Osteoblast (primary cell): ENCODE measurements at places on chromosomes 2 and 18. TPM values are rescaled to one million over a fixed set of nuclear protein-coding genes. Genes with fewer than 3 reads are reported as not detected.

DNA sequence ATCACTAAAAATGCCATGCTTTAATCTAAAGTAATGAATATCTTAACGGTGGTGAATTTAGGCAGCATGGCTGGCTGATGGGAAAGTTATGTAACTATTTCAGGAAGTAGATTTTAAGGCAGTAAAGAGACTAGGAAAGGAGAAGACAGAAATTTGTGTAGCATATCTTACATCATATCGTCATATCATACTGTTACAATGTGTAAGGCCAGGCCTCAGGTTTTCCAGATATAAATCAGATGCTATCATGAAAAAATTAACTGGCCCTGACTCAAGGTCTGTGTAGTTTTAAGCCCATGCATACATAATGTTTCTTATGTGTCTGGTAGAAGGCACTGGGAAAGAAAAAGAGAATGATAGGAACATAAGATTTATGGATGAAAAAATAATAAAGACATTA is 8.9 kb upstream of the FAP start:
- no peak overlapping the region for H3K27ac ChIP-seq
- H3K27me3 ChIP-seq, result no peaks in the 10 kb centered on the region
- no peak for DNase-seq
- H3K4me1 ChIP-seq, result peaks cover 11% of the 10 kb centered on the region

DNA sequence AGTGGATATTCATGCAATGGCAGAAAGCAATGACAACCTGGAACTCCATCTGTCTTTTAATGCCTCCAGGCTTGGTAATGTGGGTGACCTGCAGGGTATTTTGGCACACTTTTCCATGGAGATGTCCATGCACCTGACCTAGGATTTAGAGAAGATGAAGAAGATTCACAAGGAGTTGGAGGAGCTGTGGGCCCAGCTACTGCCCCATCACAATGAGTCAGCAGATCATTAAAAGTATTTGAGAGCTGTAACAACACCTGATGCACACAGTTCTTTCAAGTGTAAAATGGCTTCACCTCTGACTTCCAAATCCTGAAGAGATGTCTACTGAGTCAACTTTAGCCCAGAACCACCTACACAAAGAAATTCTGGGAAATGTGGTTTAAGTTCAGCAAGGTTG is 22.1 kb upstream of the OSR1 start:
- no peaks in the 10 kb centered on the region for H3K4me1 ChIP-seq
- H3K4me3 ChIP-seq, result no peak overlapping the region
- DNase-seq, result no peak
- no peaks in the 10 kb centered on the region for H3K36me3 ChIP-seq
- peaks cover 13% of the 10 kb centered on the region for H3K27me3 ChIP-seq
- no peak overlapping the region for H3K27ac ChIP-seq

The TBR1 gene
- under 0.01 TPM in 1 of 2 replicates, not detected in the other for total RNA-seq

DNA sequence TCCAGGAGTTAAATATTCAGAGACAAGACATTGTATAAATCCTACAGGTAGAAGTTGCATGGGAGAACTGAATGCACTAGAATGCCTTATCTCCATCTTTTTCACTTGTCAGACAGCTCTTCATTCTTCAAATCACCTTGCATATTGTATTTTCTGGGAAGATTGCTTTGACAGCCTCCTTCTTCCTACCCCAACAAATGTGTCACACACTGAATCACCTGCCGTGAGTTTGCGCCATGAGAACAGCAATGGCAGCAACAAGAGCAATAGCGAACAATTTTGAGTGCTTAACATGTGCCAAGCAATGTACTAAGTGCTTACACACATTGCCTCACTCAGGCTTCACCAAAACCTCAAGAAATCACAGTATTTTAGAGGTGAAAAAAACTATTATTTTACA is 161.3 kb upstream of the REG3G start:
- H3K27ac ChIP-seq, result no peak overlapping the region
- H3K4me3 ChIP-seq, result no peak overlapping the region
- H3K4me1 ChIP-seq, result no peaks in the 10 kb centered on the region
- DNase-seq, result no peak
- H3K36me3 ChIP-seq, result no peaks in the 10 kb centered on the region

The CLEC4F gene
- total RNA-seq, result not detected in 2 replicates

The DSC1 gene
- not detected in 2 replicates for total RNA-seq

- H3K4me3 ChIP-seq, result no peak overlapping the region
- H3K27ac ChIP-seq, result no peak overlapping the region
- H3K36me3 ChIP-seq, result no peaks in the 10 kb centered on the region
- H3K4me1 ChIP-seq, result no peaks in the 10 kb centered on the region
These were observed 56.0 kb downstream of the PARD6G start for GRCh38 chr18:80191264-80191663.

The OR6B2 gene
- total RNA-seq, result not detected in 2 replicates

GRCh38 chr2:121136323-121136722 is 148.7 kb downstream of the TFCP2L1 start:
- H3K4me1 ChIP-seq, result no peaks in the 10 kb centered on the region
- no peak overlapping the region for H3K4me3 ChIP-seq
- no peak for DNase-seq
- no peak overlapping the region for H3K27ac ChIP-seq
- peaks cover 8% of the 10 kb centered on the region for H3K27me3 ChIP-seq
- no peaks in the 10 kb centered on the region for H3K36me3 ChIP-seq

DNA sequence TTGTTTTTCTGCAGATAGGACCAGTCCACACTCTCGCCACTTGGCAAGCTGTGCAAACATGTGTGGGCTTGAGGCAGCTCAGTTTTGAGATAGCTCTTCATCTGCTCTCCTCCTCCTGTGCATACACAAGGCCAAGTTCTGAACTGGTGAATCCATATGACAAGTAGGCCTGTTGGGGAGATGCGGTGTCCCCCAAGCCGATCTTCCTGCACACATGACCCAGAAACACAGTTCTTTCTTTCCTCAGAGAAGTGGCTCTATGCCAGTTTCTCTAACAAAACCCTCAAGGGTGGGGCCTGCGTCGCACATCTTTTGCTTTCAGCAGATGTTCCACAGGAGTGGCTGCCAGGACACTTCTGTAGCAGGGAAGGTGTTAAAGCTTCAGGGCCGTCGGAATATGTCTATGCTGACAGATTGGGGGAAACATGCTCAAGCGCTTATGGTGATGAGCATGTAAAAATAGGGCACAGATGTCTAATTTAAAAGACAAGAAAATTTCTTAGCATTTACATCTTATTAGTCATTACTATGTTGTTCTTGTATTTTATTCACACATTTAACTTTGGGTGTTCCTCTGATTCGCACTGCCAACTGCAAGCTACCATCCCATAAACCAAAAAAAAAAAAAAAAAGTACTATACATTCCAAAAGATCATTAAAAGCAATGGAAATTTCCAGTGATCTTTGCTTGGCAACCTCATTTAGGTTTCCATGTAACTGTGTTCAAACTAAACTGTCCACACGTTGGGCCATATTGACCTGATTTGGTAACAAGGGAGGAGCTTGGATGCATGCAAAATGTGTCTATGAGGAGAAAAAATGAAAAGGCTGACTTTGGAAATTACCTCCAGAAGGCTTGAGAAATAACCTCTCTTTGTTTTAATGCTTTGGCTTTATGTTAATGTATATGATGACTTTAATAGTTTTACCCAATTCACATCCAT is 1055.5 kb upstream of the KLHL29 start:
- H3K4me3 ChIP-seq, result no peak overlapping the region
- H3K27me3 ChIP-seq, result no peaks in the 10 kb centered on the region
- no peak overlapping the region for H3K27ac ChIP-seq
- no peaks in the 10 kb centered on the region for H3K4me1 ChIP-seq
